Jurkat, Clone E6-1 (cell line): ENCODE measurements at places on chromosomes 12 and 14.

GRCh38 chr12:21642707-21643389 is 14.8 kb downstream of the LDHB start:
- DNase-seq, result no peak

GRCh38 chr12:30753751-30754382 is 884 bp downstream of the CAPRIN2 start:
- no peak for DNase-seq

DNA sequence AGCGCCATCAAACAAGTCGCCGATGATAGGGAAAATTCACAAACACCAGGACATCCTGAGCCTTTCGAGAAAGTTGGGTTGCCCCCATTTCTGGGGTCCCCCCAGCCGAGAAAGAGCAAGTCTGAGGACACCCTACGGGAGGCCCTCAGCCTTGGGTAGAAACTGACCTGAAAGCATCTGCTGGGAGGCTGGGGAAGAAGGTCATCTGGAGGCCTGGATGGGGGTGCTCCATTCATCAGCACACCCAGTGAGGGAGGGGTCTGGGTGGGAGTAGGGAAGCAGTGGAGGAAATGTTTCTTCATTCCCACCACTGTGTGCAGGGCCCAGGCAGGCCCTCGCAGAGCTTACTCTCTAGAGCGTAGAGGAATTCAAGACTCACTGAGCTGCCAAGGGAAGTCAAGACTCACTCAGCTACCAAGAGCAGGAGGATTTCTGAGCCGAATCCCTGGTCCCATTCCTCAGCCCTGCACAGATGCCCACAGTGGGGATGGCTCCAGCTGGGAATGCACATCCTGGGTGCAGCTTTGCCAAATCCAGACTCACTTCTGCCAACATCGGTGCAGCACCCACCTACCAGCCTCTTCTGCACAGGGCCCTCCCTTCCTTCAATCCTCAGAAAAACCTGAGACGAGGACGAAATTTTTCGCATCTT is 38.1 kb downstream of the DIO3 start:
- DNase-seq, result no peak

GRCh38 chr12:6775185-6776174 is 3.2 kb downstream of the LAG3 start:
- no peak for DNase-seq

- DNase-seq, result no peak
Observed at GRCh38 chr12:112810235-112810917, 18.8 kb downstream of the RPH3A start.

- DNase-seq, result no peak
Observed at GRCh38 chr14:30195941-30196340, 268.3 kb upstream of the PRKD1 start.

GRCh38 chr12:27682534-27682933 is 13.7 kb upstream of the REP15 start:
- DNase-seq, result no peak

GRCh38 chr12:78719721-78720120 is 144.9 kb upstream of the SYT1 start:
- no peak for DNase-seq

- no peak for DNase-seq
Observed at GRCh38 chr14:94051115-94051514, 25.0 kb downstream of the OTUB2 start.

DNA sequence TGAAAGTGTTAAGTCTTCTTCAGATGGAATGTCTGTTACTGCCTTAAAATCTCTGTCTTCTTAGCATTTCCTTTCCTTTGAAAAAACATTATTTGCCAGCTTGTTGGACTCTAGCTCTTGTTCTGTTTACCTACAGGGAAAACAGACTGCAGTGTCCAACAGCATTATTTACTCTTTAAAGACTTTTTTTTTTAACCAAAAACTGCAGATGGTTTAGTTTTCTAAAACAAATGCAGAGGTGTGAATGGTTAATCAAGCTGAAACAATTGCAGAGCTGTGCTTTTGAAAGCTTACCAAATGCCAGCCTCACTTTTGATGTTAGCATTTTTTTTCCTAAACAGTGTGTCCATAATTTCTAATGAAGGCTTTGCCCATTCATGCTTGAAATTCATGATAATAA is 323.3 kb downstream of the TMEM117 start:
- no peak for DNase-seq

GRCh38 chr14:68734231-68734732 is 58.6 kb downstream of the ZFP36L1 start:
- DNase-seq, result peak; percentile 12

- DNase-seq, result no peak
Observed at GRCh38 chr14:103463149-103463548, 59.5 kb downstream of the CKB start.

GRCh38 chr12:122166422-122167349 is 7.3 kb downstream of the IL31 start:
- DNase-seq, result no peak
